ENCODE measurements at places on chromosomes 3 and 15.

- DNase-seq = no peak
Observed at GRCh38 chr3:46393554-46394434, 13.1 kb downstream of the CCR5AS start.

GRCh38 chr3:42148086-42148848 is 57.1 kb downstream of the TRAK1 start:
- no peak for DNase-seq

GRCh38 chr3:182420741-182421140 is 372.6 kb upstream of the ATP11B start:
- DNase-seq = no peak

DNA sequence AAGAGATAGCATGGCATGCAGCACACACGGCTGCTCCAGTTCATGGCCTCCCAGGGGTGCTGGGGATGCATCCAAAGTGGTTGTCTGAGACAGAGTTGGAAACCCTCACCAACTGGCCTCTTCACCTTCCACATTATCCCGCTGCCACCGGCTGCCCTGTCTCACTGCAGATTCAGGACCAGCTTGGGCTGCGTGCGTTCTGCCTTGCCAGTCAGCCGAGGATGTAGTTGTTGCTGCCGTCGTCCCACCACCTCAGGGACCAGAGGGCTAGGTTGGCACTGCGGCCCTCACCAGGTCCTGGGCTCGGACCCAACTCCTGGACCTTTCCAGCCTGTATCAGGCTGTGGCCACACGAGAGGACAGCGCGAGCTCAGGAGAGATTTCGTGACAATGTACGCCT is 4.8 kb downstream of the CIB1 start:
- no peak for DNase-seq

GRCh38 chr3:186583831-186584230 is 13.3 kb downstream of the DNAJB11 start:
- no peak for DNase-seq

DNA sequence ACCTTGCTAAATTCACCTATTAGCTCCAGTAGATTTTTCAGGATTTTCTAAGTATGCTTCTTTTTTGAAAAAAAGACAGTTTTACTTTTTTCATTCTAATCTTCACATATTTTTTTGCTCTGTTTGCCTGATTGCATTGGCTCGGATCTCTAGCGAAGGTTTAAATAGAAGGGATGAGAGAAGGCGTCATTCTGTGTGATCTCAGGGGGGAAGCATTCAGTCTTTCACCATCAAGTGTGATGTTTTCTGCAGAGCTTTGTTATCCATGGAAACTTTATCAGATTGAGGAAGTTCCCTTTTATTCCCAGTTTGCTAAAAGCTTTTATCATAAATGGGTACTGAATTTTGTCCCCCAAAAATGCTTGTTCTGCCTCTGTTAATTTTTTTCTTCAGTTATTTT is 120.3 kb downstream of the LRRK1 start:
- no peak for DNase-seq

GRCh38 chr15:82828075-82828474 is 18.6 kb downstream of the WHAMM start:
- no peak for DNase-seq

- DNase-seq = no peak
Observed at GRCh38 chr15:80110920-80111319, 41.9 kb upstream of the FAH start.

DNA sequence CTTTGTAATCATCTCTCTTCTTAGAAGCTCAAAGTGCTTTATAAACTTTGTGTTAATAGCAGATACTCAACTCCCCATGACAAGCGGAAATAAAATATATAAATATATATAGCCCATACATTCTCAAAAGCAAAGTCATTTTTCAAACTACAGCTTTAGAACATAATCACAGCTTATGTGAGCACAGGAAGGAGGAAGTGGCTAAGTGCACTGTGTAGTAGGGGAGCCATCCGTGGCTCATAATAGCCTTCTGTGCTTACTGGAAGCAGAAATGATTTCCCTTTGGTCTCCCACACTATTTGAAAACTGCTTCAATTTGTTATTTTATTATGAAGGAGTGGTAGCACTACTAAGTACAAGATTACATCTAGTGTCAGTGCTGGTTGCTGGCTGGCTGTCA is 151.4 kb upstream of the ARL6 start:
- no peak for DNase-seq

DNA sequence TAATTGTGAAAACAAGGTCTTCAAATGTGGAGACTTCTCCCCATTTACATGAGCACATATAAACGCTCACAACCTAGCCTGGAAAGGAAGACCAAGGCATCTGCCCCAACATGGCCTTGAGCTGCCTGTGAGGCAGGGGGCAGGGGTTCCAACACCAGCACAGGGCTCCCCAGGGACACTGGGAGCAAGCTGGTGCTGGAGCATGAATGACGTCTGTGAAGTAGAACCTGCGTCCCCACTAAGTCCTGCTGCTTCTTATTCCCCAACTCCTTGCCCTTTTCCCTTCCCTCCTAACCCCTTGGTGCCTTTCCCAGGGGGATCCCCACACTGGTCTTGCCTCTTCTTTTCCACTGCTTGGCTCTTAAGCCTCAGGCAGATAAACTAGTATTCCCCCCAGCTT is 93.1 kb downstream of the RBPMS2 start:
- DNase-seq = no peak

DNA sequence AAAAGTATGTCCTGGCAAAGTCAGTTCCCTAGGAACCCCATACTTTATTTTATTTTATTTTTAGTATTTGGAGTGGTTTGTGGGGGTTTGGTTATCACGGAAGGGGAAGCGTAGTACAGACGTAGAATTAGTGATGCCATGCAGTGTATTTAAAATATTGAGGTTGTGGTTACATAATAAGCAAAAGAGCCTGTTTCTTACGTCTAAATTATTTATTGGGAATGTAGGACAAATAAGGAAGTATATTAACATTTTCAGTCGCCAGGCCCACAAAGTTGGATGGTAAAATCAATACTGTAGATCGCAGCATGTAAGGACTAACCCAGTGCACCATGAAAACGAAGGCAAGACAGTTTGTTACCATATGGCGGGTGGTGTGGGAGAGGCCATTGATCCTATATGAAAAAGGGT is 558 bp downstream of the DTWD1 start:
- DNase-seq = no peak

DNA sequence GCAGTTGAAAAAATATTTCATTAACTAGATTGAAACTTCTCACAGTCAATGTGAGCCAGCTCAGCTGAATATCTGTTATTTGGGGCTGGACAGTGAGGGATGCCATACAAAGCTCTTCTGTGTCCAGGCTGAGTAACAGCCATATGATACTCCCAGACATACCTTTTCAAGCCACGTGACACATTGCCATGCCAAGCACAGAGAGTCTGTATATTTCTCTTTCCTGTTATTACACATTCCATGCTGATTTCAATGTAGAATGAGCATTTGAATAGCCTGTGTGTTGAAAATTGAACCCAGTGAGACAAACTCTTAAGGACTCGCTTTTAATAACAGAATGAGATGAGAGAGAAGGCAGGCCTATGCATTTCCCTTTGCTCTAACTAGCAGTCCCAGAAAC is 334.7 kb upstream of the RASGRP1 start:
- no peak for DNase-seq

DNA sequence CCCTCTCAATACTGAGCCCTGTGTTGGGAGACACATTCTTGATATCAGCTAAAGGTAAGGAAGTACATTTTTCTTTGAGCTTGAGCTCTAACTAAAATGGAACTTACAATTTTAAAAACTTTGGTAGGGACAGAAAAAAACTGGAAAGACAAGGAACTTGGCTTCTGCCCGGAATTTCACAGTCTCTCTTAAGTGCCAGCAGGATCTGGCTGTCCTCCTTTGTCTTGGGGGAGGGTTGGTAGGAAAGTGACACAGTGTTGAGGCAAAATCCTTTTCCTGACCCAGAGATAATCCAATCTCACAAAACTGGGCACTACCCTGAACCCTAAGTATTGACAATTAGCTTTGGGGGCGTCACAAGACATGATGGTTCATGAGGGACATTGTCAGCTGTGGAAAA is 45.3 kb downstream of the ZPLD1 start:
- no peak for DNase-seq

DNA sequence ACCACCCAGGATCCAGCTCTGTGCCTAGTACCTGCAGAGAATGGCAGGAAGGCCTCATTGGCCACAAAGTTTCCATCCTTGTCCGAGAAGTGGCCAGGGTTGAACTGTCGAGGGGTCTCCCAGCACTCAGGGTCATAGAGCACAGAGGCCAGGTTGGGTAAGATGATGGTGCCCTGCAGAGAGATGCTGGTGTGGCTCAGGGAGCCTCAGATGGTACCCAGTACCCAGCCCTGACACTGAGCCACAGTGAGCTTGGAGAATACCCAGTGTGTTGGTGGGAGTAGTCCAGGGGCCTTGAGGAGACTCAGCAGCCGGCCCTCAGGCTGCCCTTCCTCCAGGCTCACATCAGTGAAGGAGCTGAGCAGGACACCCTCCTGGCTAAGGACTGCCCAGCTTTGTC is 11.5 kb upstream of the PARL start:
- DNase-seq = no peak

GRCh38 chr3:171095063-171095462 is 68.5 kb upstream of the SLC2A2 start:
- DNase-seq = no peak

GRCh38 chr15:79311901-79312553 is 1.1 kb downstream of the TMED3 start:
- no peak for DNase-seq

DNA sequence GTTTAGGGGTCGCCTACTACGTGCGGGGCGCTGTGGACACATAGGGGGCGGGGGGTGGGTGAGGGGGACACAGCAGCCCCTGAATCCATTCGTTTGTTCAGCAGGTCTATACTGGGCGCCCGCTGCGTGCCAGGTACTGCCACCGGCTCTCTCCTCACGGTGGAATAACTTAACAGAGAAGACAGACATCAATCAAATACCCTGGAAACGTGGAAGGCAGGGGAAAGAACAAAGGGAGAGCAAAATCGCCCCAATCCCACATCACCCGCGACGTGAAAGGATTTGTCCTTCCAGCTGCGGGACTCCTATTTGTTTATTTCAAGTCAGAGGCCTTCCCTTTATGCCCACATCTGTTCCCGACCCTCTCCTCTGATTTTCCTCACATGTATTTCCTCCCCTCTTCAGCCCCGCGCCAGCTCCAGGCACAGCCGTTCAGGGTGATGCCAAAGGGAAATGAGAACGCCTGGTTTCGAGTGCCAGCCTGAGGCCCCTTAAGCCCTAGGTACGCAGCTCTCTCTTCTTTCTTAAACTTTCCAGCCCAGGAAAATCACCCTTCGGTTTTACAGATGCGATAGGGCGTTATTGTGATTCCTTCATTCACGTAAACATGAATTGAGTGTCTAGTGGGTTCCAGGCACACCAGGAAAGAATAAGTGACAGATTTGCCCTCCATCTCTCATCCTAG is 726 bp upstream of the PROK2 start:
- DNase-seq = no peak

GRCh38 chr3:64178419-64178818 is 46.8 kb downstream of the PRICKLE2 start:
- no peak for DNase-seq

DNA sequence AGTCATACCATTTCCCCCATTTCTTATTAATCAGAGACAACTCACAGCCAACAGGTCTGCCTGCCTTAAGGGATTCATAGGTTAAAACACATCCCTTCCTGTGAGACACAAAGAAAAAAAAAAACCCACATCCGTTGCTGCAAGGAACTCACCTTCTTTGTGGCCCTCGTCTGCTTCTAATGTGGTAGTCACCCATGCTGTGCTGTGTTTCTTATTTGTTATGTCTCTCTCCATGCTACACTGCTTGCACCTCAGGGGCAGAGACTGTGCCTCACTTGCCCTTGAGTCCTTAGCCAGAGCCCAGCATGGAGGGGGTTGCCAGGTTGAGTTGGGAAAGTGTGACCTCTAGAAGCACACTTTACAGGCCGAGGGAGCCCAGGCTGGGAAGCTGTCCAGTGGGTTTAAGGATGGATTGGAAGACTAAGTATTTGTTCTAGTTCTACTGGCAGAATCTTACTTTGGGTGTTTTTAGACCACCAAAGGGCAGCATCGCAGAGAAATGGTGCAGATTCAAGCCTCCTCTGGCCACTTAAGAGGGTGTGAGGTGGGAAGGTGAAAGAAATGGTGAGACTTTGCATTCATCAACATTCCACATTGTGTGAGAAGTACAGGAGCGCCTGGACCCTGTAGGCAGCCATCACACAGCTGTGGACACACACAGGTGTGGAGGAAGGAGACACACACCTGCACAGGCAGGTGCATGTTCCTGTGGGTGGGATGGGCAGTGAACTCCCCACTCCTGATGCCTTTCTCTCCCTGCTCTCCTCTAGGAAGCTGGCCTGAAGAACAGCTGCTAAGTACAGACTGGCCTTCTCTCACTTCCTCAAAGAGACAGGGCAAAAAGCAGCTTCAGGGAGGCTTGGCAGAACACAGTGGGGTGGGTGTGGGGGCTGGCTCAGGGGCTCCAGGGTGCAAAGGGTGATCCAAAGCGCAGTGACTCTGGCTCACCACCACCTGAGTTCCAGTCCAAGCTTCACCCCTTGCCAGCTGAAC is 48.8 kb downstream of the GLB1 start:
- no peak for DNase-seq

DNA sequence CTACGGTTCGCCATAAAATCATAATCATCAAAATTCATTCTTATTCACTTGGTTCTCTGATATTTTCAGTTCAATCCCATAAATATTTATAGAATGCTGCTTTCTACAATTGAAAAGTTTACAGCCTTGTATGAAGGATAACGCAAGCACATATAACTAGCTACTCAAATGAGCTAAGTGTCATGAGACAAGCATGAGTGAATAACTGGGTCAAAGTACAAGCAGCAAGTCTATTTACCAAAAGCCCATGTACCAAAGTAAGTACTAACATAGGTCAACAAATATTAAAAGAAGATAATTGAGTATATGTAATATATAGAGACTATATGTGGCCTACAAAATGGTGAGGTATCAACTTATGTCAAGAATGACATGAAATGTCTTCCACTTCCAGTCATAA is 596.6 kb downstream of the GBE1 start:
- DNase-seq = no peak

- no peak for DNase-seq
Observed at GRCh38 chr3:4376499-4376898, 73.3 kb downstream of the SETMAR start.

DNA sequence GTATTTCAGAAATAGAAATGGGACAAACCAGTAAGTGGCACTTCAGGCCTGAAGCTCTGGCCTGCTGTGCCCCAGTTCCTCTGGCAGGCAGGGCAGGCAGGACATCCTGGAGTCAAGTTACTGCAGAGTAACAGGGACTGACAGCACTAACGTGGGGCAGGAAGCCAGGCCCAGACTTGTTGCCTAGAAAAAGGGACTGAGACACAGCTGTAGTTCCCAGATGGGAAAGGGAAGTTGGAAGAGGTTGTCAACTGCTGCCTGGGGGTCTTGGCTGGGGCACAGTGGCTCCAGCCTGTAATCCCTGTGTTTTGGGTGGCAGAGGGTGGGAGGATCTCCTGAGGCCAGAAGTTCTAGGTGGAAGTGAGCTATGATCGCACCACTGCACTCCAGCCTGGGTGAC is 171.9 kb downstream of the FMN1 start:
- no peak for DNase-seq

- DNase-seq = no peak
Observed at GRCh38 chr15:79365765-79366164, 54.9 kb downstream of the TMED3 start.
